NCI-H1417 treated with DMSO at 0.1 percent for 48 hours (cell line): ENCODE measurements at places on chromosomes 16 and 17.

DNA sequence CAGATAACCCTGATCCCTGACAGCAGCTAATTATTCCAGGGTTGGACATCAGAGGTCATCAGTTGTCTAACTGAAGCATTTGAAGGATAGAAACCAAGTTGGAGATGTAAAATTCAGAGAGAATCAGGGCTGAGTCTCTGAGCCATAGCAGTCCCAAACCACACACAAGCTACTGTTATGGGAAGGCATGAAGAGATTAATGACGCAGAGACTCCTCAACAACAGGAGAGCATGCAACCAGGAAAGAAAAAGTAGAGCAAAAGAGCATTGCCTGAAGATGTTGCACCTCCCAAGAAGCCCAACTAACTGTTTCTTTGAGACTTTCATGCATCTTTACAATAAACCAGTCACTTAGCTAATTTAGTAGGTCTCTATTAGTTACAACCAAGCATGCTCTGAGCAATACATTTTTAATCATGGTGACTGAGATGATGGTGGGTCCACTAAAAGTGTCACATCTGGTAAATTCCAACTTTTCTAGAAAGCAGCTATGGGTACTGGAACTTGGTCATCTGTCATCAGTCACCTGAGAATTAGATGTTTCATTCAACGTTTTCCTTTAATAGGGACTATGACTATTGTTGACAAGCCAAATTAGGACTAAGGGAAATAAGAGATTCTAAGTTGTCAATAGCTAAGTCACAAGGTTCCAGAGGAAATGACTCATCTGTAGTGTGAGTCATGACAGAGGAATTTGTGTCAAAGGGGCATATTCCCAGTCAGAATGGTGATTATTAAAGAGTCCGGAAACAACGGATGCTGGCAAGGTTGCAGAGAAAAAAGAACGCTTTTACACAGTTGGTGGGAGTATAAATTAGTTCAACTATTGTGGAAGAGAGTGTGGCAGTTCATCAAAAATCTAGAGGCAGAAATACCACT, 239.8 kb downstream of the CHD9NB start:
- no peak for DNase-seq

DNA sequence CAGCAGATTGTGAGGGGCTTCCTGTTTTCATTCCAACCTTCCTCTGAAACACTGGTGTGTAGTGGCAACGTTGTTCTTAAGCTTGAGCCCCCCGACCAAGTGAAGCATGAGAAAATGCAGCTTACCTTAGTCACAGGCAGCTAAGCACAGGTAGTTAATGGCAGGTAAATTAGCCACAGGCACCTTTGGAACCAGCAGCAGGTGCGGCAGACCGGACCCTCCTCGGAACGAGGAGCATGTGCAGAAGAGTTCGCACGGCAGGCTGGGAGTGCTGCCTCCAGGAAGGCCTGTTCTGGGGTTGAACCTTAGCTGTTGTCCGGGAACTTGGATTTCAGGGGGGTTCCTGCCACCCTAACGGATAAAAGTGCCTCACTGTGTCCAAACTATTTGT, 7.2 kb upstream of the IRF8 start:
- no peak for DNase-seq

GRCh38 chr16:17237350-17237944, 233.3 kb downstream of the XYLT1 start:
- no peak for DNase-seq

- DNase-seq, result no peak
These were observed 13.1 kb upstream of the CYB5B start for GRCh38 chr16:69411064-69411985.

GRCh38 chr17:310111-311010, 42.2 kb downstream of the RPH3AL start:
- DNase-seq, result no peak

DNA sequence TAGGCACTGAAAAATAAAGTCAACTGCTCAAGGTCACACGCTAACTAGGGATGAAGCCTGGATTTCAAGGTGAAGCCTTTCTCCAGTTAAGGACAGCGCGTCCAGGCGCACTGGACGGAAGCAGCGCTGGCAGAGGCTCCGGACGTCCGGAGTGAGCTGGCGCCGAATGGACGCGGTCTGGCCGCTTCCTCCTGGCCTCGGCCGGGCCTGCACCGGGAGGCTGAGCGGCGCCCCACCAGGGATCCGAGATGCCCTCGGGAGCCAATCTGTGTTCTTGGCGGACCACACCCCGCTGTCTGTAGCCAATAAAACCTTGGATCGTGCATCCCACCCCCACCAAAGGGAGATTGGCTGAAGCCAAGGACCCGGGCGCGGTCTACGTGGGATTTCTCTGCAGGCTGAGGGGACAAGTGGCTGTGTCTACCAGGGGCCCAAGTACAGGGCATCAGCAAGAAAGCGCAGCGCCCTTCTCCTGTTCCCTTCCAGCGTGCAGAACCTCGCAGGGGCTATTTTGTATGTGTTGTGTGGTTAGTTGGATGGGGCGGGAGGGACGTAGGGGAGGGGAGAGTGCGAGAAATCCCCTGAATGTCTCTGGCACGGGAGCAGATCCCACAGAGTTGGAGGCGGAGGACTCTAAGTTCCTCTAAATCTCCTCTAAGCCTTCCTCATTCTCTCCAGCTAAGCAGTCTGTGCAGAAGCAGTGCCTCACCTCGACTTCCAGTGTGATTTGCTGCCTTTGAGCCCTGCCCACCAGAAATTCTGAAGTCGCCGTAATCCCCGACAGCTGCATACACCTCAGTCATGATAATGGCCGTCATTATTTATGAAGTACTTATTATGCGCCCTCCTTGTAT, 2.5 kb upstream of the AKAP10 start:
- DNase-seq, result no peak

GRCh38 chr16:82728901-82729300, 102.1 kb downstream of the CDH13 start:
- DNase-seq, result no peak

GRCh38 chr17:47220531-47220999, 11.4 kb downstream of the MYL4 start:
- DNase-seq, result no peak

DNA sequence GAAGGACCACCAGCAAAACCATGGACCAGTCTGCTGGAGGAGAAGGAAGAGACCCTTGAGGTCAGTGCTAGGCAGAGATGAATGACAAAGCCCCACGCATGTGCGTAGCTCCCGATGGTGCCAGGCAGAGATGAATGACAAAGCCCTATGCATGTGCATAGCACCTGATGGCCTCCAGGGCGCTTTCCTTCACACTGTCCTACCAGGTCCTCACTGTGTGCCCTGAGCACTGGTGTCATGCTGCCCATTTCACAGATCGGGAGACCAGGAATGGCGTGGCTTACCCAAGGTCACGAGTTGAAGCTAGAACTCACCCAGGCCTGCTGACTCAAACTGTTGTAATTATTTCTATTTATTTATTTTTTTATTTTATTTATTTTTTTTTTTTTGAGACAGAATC, 149.6 kb downstream of the KATNIP start:
- DNase-seq, result no peak

GRCh38 chr17:75135946-75136345, 4.4 kb upstream of the NT5C start:
- DNase-seq, result no peak

DNA sequence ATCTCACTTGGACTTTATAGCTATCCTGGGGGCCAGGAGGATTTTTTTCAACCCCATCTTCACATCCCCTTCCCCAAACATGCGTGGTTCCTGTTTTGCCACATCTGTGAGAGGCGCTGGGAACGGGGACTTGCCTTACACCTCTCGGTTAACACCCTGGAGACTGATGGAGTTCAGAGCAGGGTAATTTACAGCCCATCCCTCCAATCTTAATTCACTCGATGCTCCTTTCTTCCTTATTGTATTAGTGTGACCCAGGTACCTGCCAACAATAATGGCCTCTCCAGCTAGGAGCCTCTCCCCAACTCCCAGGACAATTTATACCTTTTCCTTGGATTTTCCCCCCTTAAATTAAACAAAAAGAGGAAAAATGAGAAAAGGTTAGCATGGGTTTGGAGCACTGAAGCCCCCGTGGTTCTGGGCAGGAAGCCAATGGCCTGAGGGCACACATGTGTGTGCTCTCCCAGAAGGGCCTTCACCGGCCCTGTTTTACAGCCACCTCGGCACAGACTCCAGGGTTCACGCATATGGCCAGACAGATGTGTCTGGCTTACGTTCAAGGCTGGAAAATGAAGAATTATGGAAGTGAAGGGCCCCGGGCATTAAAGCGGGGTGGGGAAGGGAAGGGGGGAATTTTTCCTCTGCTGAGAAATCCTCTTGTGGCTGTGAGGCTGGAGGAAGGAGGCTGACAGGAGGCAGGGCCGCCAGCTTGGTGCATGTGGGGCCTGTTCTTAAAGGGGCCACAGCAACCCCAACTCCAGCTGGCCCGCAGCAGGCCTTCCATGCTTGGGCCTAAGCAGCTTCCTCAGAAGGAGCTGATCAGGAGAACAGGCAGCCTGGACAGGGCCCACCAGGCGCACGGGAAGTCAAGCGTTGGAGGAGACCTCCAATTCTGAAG, 21.4 kb downstream of the HIC1 start:
- no peak for DNase-seq

DNA sequence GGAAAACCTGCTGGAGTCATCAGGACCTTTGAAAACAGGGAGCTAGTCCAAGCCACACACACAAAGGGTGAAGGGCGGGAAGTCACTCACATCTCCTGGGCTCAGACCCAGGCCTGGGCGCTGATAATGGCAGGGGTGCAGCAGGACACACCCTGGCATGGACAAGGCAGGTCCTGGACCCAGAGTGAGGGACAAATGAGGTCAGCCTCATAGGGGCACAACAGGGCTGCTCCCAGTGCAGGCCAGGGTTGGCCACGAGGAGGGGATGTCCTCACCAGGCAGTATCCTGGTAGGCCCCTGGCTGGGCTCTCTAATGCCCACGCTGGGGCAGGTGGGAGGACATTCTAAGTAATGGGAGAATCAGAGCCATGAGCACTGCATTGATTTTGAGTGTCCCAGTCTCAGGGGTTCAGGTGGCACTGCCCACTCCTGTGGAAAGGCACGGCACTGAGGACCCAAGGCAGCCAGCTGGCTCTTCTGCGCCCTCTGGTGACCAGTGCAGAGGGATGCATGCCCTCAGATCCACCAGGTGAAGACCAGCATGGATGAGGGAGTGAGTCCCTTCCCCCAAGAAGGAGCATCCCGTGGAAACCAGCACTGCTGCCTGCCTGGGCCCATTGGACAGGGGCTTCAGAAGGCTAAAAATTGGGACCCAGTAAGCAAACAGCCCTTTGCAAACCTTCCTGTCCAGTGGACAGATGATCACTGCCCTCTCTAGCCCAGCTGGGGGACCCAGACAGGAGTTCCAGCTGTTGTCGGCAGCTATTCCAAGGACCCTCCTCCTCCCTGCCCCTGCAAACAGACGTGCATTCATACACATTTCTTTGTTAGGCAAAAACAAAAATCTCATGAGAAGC, 23.4 kb upstream of the SREBF1 start:
- no peak for DNase-seq

DNA sequence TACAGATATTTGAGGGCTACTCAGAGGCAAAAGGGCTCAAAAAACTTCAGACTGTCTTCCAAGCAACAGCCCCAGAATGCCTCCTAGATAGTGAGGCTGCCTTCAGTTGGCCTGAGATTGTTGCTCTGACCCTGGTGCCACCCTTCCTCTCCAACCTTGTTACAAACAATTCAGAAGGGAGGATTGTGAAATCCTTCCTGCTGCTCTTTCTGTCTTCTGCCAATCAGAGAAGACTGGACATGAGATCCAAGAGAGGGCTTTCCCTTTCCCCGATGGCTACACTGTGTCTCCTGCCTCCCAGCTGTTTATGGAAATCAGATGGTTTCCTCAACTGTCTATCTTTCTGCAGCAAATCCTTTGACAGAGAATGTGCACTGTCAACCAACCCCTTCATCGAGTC, 419.9 kb downstream of the CDH13 start:
- no peak for DNase-seq

DNA sequence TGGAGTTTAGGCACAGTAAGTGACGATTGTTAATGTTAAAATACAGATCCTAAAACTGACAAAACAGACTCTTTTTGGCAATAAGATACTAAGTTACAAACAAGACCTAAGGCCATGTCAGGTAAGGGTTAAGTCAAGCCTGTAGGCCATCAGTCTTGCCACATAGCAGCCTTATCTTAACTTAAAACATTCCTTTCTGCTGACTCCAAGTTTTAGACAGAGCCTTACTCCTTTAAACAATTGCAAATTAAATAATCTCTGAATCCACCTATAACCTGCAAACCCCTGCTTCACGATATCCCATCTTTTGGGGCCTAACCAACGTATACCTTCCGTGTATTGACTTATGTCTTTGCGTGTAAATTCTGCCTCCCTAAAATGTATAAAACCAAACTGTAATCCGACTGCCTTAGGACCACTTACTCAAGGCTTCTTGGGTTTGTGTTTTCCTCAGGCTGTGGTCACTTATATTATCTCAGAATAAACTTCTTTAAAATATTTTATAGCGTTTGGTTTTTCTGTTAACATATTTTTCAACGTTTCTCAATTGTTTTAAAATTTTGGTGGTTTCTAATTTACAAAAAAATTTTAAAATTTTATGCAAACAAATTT, 64.4 kb downstream of the EFCAB5 start:
- no peak for DNase-seq

GRCh38 chr17:10661437-10661836, 4.3 kb upstream of the MYH3 start:
- DNase-seq, result no peak

GRCh38 chr17:57077000-57077399, 8.0 kb upstream of the AKAP1 start:
- DNase-seq, result no peak

DNA sequence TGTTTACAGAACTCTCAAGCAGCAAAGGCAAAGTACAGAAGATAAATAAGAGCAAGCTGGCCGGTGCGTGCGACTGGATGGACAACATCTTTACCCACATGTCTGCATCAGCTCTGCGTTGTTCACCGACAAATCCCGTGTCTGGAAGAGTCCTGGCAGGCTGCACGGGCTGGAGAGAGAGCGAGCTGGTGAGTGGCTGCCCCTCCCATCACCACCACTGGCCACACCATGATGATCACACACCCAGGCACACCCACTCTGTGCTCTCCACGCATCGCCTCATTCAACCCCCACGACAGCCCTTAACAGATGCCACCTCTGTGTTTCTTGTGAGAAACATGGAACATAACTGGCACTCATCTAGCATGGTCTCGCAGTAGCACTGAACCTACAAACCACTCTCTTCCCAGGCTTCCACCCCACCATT, 59.2 kb downstream of the ANKRD11 start:
- no peak for DNase-seq
